Activated CD4-positive, CD25-positive, alpha-beta regulatory T cell treated with anti-CD3 and anti-CD28 coated beads, Interleukin-2, amount 50 U/mL, for 72 hours (primary cell): ENCODE measurements at places on chromosomes 7 and 10.

GRCh38 chr7:511476-512145, 8.0 kb downstream of the PDGFA start:
- no peak for DNase-seq

GRCh38 chr10:105197598-105198364, 556.7 kb downstream of the SORCS3 start:
- DNase-seq = no peak

DNA sequence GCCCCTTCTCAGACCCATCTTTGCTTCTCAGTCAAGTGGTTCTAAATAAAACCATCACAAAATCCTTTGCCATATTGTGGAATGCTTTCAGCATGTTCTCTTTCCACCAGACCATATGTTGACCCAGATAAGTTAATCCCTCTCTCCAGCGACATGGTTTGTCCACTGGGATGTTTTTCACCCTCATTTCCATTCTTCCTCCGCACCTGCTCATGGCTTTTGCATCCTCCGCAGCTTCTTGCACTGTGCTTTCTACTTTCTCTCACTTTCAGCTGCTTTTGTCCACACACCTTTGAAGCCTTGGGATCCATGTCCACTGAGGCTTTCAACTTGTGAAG, 52.3 kb upstream of the WAC start:
- no peak for DNase-seq

DNA sequence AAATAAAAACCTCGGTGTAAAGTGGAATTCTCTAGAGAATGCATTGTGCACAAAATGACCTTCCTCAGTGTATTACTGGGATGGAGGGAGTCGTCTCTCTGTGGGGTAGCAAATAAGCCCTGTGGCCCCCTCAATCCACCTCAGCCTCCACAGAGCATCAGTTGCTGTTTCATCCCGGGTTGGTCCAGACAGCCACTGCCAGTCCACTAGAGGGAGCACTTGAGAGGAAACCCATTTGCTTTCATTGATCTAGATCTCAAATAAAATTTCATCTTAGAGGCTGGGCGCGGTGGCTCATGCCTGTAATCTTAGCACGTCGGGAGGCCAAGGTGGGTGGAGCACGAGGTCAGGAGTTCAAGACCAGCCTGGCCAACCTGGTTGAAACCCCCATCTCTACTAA, 1128.7 kb downstream of the CNTNAP2 start:
- no peak for DNase-seq

- no peak for DNase-seq
These were observed 43.0 kb downstream of the SUFU start for GRCh38 chr10:102546606-102547320.

DNA sequence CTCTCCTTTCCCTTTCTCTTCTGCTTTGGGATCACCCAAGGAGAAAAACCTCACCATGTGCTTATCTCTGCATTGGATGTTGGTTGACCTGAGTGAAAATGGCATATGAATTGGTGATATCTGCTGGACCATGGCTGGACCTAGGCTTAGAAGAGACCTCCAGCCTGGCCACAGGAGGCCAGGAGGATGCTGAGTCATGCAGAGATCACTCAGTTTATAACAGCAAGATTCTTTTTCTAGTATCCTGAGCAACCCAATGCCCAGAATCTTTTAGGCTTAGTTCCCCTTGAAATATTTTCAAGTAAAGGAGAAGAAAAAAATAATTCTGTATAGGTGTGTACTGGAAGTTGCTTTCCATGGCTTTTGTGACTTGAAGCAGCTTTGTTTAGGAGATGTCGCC, 236.3 kb downstream of the KLF6 start:
- no peak for DNase-seq

DNA sequence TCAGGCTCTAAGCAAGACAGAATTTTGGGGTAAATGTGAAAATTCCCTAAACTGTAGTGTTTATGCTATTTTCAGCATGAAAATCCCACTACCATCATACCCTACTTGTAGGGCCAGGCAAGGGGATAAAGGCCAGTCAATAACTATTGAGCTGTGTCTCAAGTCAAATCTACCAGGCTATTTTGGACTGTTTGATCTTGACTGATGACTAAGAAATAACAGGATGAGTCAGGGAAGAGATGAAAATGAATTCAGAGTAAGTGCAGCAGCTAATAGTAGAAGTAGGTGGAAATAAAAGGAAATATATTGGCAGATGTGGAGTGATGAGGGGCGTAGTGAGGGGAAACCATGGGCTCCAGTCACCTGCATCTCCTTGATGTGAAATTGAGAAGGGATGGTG, 225.8 kb upstream of the PHYHIPL start:
- DNase-seq = no peak

- DNase-seq = no peak
These were observed 47.7 kb downstream of the NPVF start for GRCh38 chr7:25180592-25180923.

DNA sequence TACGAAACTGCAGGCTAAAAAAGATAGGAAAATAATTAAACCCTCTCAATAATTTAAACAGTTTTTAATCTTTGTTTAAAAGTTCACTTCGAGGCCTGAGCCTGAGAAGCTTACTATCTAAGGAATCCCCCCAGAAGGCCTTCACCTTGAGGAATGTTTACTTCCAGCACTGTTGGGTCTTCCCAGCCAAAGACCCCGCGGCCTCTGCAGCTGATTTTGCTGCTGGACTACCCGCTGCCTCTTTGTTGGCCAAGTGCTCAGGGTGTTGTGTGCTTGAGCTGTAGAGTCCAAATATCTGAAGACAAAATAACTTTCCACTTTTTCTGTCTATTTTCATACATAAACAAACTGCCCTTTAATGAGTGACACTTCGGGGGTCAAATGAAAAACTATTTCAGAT, 292.7 kb downstream of the GLRX3 start:
- DNase-seq = no peak

DNA sequence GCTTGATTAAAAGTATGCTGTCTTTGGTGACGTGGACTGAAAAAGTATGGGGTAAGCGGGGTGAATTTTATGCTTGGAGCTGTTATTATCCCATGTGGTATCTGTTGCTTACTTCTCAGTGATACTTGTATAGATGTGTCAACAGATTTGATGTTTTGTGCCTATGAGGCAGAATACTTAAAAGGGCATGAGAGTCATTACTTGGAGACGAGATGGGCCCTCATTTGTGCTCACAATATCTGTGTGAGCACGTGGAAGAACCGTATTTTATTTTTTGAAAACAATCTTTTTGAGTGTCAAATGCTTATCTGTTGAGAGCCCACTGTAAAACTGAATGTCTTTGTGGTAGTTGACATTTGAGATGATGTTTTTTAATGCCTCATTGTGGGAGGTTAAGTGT, 281.9 kb downstream of the EXOC4 start:
- no peak for DNase-seq

DNA sequence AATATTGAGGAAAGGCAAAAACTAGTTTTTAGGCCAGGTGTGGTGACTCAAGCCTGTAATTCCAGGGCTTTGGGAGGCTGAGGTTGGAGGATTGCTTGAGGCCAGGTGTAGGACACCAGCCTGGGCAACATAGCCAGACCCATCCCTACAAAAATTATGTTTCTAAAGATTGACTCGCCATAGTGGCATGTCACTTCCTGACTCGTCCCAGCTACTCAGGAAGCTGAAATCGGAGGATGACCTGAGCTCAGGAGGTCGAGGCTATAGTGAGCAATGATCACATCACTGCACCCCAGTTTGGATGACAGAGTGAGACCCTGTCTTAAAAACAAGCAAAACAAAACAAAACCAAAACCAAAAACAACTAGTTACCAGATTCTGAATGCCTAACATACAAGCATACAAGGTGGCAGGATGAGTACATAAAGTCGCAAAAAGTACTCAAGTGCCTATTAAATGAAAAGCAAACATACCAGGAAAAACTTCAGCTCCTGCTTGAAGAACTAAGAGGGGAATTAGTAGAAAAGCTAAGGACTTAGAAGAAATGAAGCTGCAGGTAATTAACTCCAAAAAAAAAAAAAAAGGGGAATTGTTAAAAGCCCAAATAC, 14.1 kb downstream of the ZNF398 start:
- DNase-seq = no peak

- no peak for DNase-seq
These were observed 495 bp upstream of the SDHAF3 start for GRCh38 chr7:97117035-97117371.

GRCh38 chr7:132878204-132878919, 203.5 kb downstream of the CHCHD3 start:
- no peak for DNase-seq

GRCh38 chr7:37428681-37429434, 19.8 kb downstream of the ELMO1 start:
- DNase-seq = no peak
